ENCODE measurements at places on chromosomes 2 and 18.

DNA sequence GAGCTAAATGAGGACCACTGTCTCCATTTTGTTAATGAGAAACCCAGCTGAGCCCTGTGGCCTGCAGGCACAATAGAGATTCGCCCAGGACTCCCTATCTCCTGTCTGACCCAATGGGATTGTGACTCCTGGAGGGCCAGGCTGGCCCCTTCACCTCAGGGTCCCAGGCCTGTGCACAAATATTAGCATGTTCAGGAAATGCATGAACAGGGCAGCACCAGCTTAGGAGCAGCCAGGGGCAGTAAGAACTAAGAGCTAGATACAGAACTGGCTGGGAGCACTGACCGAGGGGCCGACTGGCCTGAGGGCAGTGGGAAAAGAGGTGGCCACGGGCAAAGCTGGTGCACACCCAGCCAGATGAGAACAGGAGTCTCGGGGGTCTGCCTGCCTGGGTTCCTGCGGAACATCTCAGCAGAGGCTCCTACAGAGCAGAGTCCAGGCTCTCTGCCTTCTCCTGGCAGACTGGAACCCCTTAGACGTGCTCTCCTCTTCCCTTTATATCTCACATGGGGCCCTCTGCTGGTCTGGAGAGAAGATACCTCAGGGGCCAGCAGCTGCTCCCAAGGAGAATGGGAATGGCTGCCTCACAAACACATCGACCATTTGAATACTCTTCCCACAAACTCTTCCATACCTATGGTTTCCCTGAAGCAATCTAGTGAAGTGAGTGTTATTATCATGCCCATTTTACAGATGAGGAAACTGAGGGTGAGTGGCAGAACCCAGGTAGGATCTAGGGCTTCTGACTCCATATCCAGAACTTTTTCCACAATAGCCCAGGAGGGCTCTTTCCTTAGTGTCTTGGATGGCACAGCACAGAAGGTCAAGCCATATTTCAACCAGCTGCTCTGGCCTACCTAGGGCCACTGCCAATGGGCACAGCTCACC lies 77.6 kb upstream of the OTOF start:
- no peak for DNase-seq

DNA sequence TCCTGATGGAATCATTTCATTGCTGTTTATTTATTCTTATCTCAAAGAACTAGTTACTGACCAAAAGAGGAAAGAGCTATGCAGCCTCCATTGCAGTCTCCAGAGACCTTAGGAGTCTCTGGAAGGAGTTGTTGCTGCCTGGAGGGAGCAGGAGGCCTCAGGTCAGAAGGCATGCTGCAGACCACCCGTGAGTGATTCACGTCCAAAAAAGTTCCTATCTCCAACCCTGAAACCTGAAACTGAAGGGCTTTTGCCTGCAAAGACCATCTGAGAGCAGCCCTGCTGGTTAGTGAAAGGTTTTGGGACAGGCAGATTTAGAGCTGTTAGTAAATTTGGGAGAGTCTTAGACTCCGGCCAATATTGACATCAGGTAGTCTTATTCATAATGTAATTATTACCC lies 29.1 kb downstream of the SLC25A52 start:
- no peak for DNase-seq

DNA sequence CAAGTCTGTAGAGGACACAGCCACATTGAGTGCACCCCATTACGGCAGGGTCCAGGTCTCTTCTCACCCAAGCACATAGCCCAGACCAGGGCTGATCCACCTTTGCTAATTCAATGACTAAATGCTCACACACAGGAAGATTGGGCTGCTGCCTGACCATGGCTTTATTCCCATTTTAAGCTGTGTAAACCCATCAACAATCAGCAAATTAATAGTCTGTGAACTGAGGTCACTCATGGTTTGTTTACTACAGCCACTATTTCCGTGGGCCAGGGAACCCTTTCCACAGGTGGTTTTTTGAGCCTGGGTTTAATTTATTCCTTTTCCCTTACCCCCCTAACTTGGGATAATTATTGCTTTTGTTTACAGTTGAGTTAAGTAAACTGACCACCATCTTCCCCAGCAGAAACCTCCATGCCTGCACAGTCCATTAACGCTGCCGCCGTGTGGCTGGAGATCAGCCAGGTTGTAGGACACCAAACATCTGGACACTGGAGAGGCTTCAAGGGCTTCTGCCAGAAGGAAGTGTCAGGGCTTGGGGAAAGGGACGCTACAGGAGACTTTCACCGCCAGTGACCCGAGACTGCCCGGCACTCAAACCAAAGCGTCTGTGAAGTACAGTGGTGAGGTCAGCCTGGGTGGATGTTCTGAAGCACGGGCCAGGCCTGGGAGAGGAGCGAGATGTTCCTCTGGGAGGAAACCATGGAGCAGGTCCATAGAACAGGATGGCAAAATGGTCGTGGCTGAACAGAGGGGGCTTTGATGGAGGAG lies 282.9 kb downstream of the DYSF start:
- DNase-seq = no peak

GRCh38 chr18:3794537-3795348 lies 344.8 kb downstream of the TGIF1 start:
- DNase-seq = no peak

GRCh38 chr2:219724628-219725027 lies 97.2 kb downstream of the SLC4A3 start:
- DNase-seq = no peak

GRCh38 chr2:27148801-27149439 lies at the start of gene TCF23:
Gene TCF23, plus strand, starts transcription at chr2:27149004. Its CDS starts 130 bp downstream, at chr2:27149134.
- DNase-seq = no peak

DNA sequence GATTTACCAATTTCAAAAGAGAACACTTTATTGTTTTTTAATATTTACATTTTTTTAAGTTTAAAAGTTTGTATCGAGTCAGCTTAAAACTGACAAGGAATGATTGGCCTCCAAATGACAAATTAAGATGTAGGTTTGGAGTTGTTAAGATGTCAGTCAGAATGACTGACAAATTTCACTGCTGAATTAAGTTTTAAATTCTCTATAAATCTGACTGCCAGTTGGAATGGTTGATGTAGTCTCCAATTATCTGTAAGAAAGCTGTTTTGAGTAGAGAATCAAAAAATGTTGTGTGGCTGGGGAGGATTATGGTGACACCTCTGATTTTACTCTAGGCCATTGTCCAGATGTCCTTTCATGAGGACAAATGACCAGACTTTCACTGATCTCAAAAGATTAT lies 165.3 kb upstream of the CDH20 start:
- no peak for DNase-seq

- DNase-seq = no peak
Observed at GRCh38 chr2:162965191-162965590, 126.6 kb upstream of the KCNH7 start.

DNA sequence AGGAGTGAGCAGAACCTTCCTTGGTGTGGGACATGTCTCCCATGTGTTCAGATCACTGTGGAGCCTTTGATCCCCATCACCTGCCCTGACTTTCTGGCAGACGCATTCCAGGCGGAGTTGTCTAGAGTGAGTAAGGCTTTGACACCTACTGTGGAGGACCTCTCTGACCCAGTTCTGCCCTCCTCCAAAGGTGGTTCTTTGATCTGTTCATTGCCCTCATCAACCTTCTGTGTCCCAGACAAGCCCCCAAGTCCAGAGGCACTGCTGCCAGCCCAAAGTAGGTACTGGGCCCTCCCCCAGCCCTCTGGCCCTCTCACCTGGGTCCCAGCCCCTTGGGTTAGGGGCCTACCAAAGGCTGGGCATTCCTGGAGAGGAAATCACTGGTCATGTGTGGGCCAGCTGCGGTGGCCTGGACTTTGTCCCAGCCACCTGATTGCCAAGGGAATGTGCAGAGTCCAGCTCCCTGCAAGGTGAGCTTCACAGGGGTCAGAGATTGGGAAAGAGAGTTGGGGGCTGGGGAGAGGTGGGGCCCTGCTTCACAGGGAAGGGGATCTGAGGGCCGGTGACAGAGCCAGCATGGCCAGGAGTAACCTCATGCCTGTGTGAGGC lies 12.1 kb upstream of the FAHD2A start:
- DNase-seq = no peak

GRCh38 chr2:83058683-83059082 lies 1400.4 kb downstream of the SUCLG1 start:
- DNase-seq = no peak

DNA sequence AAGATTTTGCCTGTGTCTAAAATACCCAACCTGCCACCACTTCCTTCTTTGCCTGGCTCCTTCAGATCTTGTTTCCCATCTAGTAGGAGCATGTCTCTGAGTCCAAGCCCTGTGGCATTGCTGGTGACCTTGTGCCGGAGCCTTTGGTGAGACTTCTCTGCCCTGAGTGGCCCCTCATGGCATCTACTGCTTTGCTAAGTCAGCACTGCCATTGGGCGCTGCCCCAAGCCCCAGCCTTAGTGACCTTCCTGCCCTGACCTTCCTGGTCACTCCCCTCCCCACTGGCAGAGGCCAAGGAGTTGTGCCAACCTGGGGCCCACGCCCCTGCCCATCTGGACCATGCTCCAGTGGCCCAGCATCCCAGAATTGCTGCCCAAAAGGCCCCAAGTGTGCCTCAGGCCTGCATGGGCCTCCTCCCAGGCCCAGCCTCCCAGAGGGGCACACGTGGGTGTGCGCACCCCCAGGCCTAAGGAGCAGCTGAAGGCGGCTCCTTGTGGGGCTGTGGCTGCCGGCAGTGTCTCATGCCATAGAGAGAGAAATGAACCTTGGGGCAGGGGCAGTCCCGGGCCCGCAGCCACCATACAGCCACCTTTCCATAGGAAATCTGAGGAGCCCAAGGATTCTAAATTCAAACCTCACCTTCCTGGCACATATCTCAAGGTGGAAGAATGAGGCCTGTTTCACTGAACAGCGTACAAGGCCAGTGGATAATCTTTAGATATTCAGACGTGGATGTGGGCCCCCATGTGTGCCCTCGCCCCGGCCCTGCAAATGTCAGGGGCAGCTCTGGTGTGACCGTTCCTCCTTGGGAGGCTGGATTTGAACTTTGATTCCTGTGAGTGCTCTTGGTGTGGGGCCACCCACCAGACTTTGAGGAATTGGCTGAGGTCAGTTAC lies 100.2 kb upstream of the SLC66A3 start:
- DNase-seq = no peak

DNA sequence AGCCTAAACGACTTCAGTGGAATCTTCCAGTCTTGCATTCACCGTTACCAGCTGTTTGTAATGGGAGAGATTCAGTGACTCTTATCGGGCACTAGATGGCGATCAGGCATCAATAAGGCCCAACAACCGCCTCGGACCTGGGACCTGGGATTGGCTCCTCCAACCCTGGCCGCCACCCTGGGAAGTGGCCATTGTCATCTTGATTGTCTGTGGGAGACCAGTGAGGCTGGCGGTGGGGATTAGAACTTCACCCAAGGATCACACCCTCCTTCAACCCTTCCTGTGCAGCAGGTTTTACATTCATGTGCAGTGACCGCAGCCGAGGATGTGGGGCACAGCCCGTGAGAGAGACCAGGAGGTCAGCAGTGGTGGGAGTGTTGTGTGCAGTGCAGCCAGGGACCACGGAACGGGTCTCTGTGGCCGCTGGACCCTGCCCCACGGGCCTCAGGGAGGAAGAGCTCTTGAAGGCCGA lies 85.3 kb downstream of the SPP2 start:
- no peak for DNase-seq

DNA sequence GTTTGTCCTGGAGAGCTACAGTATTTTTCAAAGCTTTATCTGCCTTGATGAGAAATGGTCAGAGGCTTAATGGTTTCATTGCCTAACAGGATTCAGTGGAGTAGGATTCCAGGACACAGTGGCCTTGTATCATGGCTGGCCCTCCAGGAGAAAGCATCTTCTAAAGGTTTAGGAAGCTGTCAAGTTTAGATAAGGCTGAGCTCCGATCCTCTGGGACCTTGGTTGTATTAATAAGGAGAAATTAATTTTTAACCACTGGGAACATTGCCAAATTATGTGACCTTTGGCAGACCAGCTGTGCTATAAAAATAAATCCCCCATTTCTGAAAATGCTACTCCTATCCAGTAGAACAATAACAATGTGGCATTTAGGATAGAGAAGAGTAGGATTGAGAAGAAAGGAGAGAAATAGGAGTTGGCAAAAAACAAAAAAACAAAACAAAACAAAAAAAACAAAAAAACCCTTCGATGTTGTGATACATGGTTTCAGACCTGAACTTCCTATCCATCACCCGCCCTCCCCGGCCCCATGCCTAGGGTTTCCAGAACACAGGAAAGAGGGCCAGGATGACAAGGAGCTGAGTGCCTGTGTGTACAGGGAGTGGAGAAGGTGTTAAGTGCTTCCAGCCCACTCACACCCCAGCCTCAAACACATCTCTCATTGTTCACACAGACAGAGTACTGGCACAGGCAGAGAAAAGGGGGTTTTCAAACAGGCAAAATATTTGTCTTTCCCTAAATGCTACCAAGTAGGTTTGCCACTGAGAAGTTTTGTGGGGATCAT lies 6.3 kb downstream of the NRP2 start:
- DNase-seq = no peak

DNA sequence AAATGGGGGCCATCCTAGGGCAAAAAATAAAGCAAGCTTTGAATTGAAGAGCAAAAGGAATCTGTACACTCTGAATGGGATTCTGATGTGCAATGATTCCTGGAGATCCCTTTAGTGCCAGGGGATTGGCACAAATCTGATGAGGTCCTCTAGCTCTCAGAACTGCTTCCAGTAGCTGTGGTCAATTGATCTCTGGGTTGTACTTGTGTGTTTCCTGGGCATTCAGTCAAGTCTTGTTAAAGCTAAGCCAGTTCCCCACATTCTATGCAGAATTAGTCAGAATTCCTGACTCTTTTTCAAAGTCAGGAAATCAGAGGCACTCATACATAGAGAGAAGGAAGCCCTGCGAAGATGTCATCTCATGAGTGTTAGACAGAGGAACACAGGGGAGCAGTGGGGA lies 161.3 kb downstream of the DNER start:
- DNase-seq = no peak

DNA sequence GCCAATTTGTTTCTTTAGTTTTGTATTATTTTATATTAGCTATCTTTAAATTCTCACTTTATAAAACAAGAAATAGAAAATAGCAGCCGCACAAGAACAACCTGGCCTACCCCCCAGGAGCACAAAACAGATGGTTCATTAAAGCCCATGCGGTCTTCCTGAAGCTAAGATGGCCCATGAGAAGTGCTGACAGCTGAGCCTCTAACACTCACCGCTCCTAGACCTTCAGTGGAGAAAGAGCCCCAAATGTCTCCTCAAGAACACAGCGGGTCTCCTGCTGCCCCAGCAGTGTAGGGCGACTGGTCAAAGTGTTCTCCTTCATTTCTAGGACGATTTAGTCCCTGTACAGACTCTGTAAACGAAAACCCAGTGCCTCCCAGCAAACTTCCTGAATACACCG lies 45.1 kb downstream of the LPIN2 start:
- no peak for DNase-seq

GRCh38 chr18:78876868-78877267 lies 102.8 kb upstream of the SALL3 start:
- no peak for DNase-seq

GRCh38 chr18:13526519-13526918 lies 199.8 kb downstream of the FAM210A start:
- DNase-seq = no peak

GRCh38 chr18:30234755-30235154 lies 807.8 kb downstream of the DSC3 start:
- DNase-seq = no peak

- no peak for DNase-seq
Observed at GRCh38 chr2:38959466-38959865, 69.8 kb downstream of the ARHGEF33 start.
